Fibroblast of upper back skin (primary cell): ENCODE measurements at places on chromosomes 7 and 10.
A peak's percentile ranks its signal among the peaks of the same experiment; 100 is the strongest.

GRCh38 chr7:12929476-12930140 lies 242.2 kb downstream of the ARL4A start:
- DNase-seq: peak; percentile 18

- no peak for DNase-seq
Measured at GRCh38 chr10:95384011-95384704, 93.4 kb upstream of the PDLIM1 start.

GRCh38 chr10:536371-536925 lies 153.0 kb downstream of the DIP2C start:
- DNase-seq: no peak

DNA sequence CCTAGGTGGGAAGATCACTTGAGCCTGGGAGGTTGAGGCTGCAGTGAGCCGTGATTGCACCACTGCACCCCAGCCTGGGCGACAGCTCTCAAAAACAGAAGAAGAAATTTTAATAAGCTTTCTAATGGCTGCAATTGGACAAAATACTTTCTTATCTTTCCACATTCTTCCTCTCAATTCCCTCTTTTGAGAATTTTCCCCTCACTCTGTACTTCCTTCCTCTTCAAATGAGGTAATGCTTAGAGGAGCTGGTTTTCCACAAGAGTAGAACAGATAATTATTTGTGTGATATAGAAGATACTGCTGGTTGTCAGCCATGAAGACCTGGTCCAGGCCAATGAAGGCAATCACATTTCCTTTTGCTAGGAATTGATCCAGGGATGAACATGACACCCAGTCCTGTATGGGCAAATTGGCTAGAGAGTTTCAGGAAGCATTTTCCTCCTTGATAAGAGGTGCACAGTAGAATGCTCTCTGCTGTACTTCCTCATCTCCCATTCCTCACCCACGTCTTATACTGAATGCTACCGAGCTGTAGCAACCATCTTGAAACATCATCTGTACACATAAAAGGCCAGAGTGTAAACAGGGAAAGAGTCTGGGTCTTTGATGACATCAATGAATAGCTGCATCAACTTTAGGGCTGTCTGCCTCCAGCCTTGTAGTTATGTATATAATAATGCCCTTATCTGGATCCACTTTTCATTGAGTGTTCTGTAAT lies 103.9 kb downstream of the CDK6 start:
- DNase-seq: no peak

- no peak for DNase-seq
Measured at GRCh38 chr7:114921631-114922025, 266 bp upstream of the MDFIC start.

DNA sequence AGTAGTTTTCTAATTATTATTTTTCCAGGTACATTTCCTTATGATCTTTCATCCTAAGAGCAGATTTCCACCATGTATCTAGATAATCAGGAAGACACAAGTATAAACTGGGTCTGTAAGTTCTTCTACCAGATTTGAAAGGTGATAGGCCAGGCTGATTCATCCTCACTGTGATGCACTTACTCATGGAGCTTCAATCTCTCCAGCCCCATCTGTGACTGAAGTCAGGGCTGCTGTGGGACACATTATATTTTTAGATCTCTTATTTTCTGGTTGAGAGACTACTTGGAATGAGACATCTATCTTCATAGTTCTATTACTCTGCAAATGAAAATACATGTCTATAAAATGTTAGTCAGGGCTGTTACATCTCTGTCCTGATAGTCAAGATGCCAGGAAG lies 85.5 kb upstream of the SLC25A13 start:
- peak; percentile 16 for DNase-seq

GRCh38 chr7:124857672-124858235 lies 71.9 kb downstream of the POT1 start:
- DNase-seq: no peak

- peak; percentile 40 for DNase-seq
Measured at GRCh38 chr10:31912289-31912688, 16.3 kb downstream of the ARHGAP12 start.

DNA sequence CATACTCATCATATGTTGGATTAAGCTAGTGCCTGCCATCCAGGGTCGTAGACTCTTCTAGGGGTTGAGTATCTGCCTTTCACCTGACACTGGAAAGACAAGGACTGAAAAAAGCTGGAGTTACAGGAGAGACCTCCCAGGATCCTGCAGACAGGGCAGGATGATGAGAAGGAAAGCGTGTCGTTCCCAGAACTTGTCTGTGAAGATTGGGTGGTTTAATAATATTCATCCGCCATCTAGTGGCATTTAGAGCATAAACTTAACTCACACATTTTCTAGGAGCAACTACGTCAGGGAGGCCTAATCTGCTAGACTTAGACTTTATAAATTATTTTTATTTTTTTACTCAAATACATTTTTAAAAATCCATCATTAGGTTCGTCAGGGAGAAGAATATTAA lies 59.6 kb downstream of the ADRB1 start:
- DNase-seq: peak; percentile 67

- DNase-seq: peak; percentile 55
Measured at GRCh38 chr7:6228361-6229229, 43.8 kb downstream of the CYTH3 start.

GRCh38 chr10:28734938-28735759 lies 57.8 kb downstream of the BAMBI start:
- DNase-seq: peak; percentile 95

DNA sequence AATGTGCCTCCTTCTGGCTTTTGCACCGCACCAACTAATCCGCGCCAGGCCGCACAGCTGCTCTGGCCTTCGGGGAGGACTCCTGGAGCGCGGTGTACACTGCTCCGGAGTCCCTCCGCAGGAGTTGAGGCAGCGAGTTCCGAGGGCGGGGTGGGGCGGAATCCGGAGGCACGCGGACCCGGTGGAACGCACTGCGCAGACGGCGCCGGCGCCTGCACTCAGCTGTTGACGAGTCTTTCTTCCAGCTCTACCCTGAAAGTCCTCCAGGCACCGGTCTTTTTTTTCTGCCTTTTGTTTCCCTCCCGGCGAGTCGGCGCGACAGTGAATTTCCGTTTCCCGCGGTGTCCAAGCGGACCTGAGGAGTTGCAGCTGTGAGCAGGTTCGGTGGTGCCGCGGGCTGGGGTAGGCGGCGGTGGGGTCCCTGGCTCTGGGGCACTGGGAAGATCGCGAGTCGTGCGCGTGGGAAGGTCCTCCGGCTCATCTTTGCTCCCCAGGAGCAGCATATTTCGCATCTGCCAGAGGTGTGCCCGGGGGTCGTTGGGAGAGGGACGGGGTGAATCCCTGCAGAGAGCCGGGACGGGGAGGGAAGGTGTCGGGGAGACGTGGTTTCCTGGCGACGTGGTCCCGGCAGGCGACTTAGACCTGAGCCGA lies 44.1 kb downstream of the SFTPD start:
- DNase-seq: peak; percentile 67

DNA sequence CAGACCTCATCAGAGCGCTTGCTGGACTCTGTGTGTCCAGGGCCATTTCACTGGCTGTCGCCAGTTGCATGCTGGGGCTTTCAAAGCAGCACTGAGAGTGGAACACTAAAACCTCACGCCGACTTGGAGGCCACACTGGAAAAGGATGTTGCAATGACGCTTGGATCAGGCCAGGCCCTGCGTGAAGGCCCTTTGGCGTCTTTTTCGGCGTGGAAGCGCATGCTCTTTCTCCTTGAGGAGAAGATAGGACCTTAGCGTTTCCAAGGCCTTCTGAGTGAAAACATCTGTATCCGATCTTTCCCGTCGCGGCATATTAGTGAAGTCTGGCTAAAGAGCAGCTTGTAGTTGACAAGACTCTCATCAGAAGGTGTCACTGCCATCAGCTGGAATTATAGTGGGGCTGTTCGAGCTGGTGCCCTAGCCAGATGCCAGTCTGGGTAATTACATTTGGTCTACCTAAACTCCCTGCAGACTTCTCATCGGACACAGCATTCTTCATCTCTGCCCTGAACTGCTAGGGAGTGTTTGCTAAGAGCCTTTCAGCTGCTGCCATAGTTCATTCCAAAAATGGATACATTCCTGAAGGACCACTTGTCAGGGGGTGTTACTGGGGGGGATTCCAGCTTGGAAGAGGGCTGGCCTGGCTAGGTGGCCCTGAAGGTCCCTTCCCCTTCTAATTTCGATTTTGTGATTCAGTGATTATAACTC lies 167.7 kb upstream of the TCF7L2 start:
- DNase-seq: peak; percentile 14

- no peak for DNase-seq
Measured at GRCh38 chr7:83475420-83475819, 173.5 kb downstream of the SEMA3E start.

DNA sequence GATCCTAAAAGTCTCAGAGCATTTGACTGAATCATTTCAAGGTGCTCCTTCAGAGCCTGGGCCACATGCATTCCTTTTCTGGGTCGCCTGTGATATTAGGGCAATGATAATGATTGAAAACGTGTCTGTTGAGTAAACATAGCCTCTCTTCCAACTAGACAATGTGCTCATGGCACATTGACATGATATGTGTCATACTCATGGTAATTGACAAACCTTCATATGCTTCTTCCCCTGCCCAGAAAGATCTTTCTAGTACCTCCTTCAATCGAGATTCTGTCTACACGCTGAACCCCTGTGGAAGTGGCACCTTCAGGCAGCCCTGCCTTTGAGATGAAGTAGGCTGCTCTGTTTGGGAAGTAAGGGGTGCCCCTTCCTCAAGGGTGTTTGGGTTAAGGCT lies 98.9 kb upstream of the TCF7L2 start:
- no peak for DNase-seq

DNA sequence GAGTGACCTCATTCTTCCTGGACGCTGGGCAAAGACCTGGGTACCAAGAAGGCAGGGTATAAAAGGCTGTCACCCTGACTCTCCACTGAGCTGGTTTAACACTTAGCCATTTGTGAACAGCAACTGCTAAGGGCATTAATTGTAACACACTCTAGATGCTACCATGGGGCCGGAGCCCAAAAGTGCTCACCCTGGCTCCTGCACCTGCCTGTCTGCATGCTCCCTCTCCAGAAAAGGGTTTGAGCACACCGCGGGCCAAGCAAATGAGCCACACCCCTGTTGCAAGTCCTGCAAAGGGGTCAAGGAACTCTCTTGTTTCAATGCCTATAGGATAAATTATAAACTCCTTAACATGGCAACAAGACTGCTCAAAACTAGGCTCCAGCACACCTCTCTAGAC lies 114.8 kb downstream of the TEX36 start:
- DNase-seq: no peak

GRCh38 chr10:119933179-119933578 lies 40.6 kb downstream of the SEC23IP start:
- peak; percentile 18 for DNase-seq

DNA sequence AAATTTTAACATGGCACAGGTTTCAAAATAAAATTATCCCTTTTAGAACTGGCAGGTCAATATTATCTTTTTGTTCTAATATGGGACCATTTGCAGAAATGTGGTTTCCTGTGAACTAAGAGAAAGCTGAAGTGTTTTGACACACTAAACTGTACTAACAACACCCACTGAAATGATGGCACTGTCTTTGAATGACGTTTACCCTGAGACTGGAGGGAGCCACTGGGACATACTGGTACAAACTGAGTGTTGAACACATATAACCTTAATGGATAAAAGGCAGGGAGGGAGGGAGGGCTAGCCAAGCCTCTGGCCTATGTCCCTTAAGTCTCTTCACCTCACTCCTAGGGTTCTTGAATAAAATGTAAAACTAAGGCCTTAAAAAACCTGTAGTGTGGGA lies 95.9 kb downstream of the PDE1C start:
- DNase-seq: no peak

DNA sequence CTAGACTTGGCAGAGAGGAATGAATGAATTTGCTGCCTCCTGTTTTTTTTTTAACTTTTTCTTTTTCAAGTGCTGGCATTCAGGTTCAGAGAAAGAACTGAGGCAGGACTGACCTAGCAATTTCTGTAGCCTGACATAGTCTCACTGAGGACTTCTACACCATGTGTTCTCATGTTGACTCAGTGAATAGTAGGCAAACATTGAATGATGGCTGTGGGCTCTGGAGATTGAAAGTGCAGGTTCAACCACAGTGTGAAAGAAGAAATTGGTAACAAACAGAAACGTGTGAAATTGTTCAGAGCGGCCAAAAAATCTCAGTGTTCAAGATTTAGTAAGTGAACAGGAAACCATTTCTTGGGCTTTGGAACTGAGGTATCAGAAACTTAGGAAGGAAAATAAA lies 322.4 kb upstream of the GHITM start:
- DNase-seq: no peak

- DNase-seq: peak; percentile 59
Measured at GRCh38 chr7:11830582-11831155, 1.3 kb downstream of the THSD7A start.

GRCh38 chr7:135710417-135711138 lies 17.4 kb downstream of the SLC13A4 start:
- no peak for DNase-seq

GRCh38 chr7:102292813-102293798 lies 6.4 kb downstream of the SH2B2 start:
- DNase-seq: no peak

- peak; percentile 63 for DNase-seq
Measured at GRCh38 chr7:44801890-44802289, 5.4 kb downstream of the PPIA start.
